ENCODE measurements at places on chromosomes 11 and 22. TPM values are rescaled to one million over a fixed set of nuclear protein-coding genes. Genes with fewer than 3 reads are reported as not detected.

Gene OR51E2
- total RNA-seq: 11.0 TPM

DNA sequence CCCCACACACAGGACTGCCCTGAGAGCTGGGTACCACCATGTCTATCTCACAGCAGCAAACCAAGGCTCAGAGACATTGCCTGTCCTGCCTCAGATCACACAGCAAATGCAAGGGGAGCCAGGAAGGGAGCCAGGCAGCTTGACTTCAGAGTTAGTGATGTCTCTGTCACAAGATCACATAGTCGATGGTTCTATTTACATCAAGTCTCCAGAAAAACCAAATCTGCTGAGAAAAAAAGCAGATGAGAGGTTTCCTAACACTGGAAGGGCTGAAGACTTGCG is 16.1 kb downstream of the SCUBE1 start:
- DNase-seq: no peak

GRCh38 chr11:65434057-65434666 is 11.6 kb downstream of the NEAT1 start:
- DNase-seq: no peak

- DNase-seq: no peak
Measured at GRCh38 chr11:101726988-101727387, 143.2 kb upstream of the TRPC6 start.

- no peak for DNase-seq
Measured at GRCh38 chr22:38129021-38129420, 18.5 kb upstream of the BAIAP2L2 start.

Gene EHF
- 125 TPM for total RNA-seq

GRCh38 chr22:41397143-41397811 is 15.5 kb downstream of the TEF start:
- peak; percentile 71 for DNase-seq

DNA sequence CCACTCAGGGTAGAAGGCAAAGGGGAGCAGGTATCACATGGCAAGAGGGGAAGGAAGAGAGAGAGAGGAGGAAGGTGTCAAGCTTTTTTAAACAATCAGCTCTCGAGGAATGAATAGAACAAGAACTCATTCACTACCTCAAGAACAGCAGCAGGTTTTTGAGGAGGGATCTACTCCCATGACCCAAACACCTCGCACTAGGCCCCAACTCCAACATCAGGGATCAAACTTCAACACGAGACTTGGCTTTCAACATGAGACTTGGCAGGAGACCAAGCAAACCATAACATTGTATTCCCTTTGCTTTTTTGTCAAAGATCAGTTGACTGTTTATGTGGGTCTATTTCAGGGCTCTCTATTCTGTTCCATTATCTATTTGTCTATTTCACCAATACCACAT is 26.9 kb upstream of the APOBEC3A start:
- DNase-seq: no peak

Gene GPR83
- not detected for total RNA-seq

- DNase-seq: no peak
Measured at GRCh38 chr11:13380731-13381130, 82.3 kb downstream of the BTBD10 start.

DNA sequence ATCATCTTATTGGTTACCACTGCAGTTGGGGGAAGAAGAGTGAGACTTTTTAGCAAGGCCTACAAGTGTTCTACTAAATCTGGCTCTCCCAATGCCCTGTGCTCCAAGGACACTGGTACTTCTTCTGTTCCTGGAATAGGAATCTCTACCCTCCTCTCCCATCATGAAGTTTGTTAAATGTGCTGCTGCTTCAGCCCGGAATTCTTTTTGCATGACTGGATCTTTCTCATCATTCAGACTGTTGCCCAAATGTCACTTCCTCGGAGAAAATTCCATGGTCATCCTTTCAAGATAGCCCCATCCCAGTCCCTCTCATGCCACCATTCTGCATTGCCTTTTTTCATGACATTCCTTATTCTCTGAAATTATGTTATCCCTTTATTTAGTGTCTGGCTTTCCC is 400.8 kb downstream of the SOX6 start:
- no peak for DNase-seq

- no peak for DNase-seq
Measured at GRCh38 chr22:43230971-43231723, 44.2 kb upstream of the TTLL12 start.

GRCh38 chr22:42643634-42644421 is 3.4 kb upstream of the ATP5MGL start:
- DNase-seq: no peak

Gene GSTT2B
- total RNA-seq: 2.0 TPM

Gene DRD4
- total RNA-seq: 1.2 TPM

Gene OR56A1
- 0.09 TPM for total RNA-seq

GRCh38 chr11:59773083-59773440 is 17.9 kb downstream of the STX3 start:
- DNase-seq: no peak

DNA sequence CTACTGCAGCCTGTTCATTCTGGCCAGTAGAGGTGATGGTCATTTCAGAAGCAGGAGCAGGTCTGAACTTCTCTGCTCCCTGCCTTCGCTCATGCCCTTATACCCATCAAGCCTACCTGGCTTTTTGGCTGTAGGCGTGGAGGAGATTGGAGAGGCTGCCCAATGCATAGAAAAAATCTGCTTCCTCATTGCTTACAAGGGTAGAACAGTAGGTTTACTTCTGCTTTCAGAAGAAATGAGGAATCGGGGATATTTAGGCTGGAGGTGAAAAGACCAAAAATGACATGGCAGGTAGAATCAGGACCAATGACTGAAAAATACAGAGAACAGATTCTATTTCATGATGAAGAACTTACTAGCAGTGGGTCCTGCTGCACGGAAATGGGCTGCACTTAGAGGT is 72.9 kb upstream of the YWHAH start:
- DNase-seq: no peak

Gene OR5AK2
- total RNA-seq: not detected

Gene GAB4
- total RNA-seq: not detected

DNA sequence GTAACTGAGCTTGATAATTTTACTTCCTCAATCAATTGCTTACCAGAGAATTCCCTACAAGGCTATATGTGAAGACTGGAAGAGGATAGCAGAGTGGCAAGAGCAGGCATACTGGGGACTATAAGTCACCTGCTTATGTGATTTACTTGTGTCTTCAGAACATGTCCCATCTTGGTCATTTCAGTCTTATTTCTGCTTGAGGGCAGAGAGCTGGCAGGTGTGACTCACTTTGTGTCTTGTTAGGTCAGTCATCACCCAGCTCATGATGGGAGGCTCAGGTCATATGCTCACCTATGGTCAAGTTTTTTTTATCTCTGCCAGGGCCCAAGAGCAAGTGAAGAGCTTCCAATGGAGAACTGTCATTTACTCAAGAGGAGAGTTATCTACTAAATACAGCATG is 6.2 kb downstream of the SRSF8 start:
- DNase-seq: no peak

Gene OR52N4
- total RNA-seq: not detected
